ENCODE measurements at places on chromosomes 2 and 18.

GRCh38 chr18:58251416-58251815 lies 207.4 kb downstream of the NEDD4L start:
- no peak for DNase-seq

DNA sequence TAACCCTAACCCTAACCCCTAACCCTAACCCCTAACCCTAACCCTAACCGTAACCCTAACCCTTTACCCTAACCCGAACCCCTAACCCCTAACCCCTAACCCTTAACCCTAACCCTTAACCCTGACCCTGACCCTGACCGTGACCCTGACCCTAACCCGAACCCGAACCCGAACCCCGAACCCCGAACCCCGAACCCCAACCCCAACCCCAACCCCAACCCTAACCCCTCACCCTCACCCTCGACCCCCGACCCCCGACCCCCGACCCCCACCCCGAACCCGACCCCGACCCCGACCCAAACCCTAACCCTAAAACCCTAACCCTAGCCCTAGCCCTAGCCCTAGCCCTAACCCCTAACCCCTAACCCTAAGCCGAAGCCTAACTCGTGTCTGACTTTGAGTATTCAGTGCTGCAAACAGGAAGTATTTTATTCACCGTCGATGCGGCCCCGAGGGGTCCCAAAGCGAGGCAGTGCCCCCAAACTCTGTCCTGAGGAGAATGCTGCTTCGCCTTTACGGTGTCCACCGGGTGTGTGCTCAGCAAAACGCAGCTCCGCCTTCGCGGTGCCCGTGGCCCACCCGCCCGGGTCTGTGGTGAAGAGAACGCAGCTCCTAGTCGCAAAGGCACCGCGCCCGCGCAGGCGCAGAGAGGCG lies 36.0 kb downstream of the FAM110C start:
- peak; percentile 21 for DNase-seq

- peak; percentile 67 for DNase-seq
These were observed 2.3 kb downstream of the RNF103 start for GRCh38 chr2:86621280-86621943.

DNA sequence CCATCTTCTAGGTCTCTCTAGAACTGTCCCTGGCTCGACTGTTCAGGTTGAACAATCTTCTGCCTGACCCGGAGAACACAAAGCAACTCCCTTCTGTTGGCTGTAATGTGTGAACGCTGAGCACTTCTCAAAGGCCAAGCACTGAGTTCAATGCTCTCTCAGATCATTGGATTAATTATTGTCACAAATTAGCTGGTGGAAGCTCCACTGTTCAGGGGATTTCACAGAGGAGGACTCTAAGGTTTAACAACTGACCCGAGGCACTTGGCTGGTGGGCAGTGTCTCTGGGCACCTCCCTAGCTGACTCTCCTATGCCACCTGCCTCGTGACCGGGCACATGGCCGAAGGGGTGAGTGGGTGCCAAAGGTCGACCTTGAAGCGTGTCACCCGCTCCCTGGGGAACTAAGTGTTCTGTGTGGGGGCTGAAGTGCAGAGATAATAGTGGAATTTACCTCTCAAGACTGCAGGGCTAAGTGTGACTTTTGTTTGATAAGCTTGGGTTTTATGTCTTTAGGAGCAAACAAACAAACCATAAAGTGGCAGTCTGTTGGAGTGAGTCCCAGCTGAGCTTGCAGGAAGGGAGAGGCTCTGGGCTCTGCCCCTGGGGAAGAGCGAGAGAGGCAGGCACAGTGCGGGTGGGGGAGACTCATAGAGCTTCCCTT lies 64.8 kb downstream of the BCL2L11 start:
- DNase-seq: no peak

- DNase-seq: no peak
These were observed 329.3 kb downstream of the INSIG2 start for GRCh38 chr2:118417406-118418120.

DNA sequence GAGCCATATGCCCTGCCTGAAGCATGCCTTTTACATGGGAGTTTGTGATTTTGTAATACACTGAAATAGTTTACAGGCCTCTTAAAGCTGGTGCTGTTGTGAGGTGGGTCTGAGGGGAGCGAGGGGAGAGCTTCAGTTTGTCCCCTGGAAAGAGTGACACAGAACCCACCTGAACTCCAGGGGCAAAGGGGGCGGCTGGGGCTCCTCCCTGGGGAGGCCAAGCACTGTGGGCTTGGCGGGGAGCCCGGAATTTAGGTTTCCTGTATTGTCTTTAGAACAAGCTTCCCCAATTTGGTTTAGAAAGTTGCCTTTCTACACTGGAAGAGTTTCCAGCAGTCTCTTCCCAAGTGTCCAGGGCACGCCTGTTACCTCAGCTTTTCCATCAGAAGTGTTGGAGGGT lies 75.7 kb downstream of the VAPA start:
- DNase-seq: no peak

GRCh38 chr2:128401680-128402079 lies 83.0 kb upstream of the HS6ST1 start:
- DNase-seq: no peak

- DNase-seq: peak; percentile 4
These were observed 37.7 kb downstream of the NETO1 start for GRCh38 chr18:72830109-72830508.

- no peak for DNase-seq
These were observed 147.9 kb downstream of the MYCN start for GRCh38 chr2:16088035-16088801.

DNA sequence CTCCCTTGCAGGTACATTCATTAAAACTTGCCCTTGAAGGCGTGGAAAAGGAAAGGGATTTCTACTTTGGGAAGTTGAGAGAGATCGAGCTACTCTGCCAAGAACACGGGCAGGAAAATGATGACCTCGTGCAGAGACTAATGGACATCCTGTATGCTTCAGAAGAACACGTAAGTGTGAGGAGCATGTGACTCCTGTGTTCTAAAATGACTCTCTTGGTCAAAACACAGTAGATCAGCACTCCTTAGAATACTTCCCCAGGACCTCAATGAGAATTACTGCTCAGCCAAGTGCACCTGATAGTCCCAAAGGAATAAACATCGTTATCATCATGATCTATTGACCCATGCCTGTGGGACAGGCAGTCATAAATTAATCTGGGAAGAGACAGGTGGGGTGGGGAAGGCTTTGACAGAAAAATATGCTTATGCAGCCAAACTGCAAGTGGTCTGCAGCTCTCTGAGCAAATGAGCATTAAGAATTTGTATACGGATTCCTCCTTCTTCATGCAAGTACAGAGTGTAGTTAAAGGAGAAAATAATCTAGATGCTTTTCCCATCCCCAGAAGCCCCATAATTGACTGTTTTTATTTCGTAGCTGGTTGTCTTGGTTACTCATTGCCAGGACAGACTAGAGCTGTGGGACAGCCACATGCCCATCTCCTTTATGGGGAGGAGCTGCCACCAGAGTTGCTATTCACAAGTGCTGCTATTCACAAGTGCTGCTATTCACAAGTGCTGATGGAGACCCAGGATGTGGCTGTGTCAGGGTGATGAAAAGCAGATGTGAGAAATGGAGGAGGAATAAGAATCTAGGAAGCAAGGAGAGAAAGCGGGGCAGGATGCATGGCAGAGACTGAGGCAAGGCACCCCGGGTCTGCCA lies 91.0 kb downstream of the MAPRE2 start:
- no peak for DNase-seq

DNA sequence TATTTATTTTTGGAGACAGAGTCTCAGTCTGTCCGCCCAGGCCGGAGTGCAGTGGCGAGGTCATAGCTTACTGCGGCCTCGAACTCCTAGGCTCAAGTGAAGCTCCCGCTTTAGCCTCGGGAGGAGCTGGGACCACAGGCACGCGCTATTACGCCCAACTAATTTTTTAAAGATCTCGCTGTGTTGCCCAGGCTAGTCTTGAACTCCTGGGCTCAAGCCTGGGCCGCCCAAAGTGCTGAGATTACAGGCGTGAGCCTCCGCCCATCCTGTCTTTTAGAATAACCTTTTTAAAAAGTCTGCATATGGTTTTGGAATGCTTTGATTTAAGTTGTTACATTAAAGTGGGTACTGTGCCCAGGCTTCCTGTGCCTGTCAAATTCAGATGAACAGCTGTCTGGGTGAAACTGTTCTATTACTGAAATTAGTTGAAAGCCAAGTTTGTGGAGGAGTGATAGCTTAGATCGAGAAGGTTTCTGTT lies 944 bp downstream of the RAB3GAP1 start:
- DNase-seq: peak; percentile 38

DNA sequence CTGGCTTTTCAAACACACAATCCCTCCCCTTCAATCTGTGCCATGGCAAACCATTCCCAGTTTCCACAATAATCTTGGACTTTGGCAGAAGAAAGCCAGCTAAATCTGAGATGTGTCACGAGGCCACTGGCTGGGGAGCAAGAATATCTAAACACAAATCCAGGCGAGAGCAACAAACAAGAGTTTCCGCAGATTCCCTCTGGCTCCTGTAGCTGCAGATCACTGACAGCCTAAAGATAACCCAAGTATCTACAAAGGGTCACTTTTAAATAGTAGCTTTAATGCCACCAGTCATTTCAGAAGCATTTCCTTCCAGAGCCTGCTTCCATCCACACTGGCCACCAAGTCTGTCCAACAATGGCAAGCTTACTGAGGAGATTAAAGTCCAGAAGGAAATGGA lies 86.9 kb downstream of the ACVR1 start:
- DNase-seq: no peak

- no peak for DNase-seq
These were observed 33.9 kb upstream of the DOCK10 start for GRCh38 chr2:225076125-225076524.

DNA sequence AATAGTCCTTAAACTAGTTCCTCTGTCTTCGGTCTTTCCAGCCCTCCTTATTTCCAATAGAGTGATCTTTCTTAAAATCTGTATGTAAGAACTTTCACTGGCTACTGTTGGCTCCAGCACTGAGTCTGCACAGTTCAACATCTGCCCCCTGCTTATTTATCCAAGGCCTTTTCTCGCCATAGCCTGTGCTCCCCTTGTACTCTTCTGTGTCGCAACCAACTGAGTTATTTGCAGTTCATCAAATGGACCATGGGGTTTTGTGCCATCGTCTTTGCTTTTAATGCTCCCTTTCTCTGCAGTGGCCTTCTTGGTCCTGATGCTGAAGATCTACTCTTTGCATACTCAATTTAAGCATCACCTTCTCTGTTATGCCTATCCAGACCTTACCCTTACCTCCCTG lies 77.3 kb downstream of the DSC3 start:
- no peak for DNase-seq

- no peak for DNase-seq
These were observed 13.1 kb upstream of the DGUOK start for GRCh38 chr2:73913414-73914054.

DNA sequence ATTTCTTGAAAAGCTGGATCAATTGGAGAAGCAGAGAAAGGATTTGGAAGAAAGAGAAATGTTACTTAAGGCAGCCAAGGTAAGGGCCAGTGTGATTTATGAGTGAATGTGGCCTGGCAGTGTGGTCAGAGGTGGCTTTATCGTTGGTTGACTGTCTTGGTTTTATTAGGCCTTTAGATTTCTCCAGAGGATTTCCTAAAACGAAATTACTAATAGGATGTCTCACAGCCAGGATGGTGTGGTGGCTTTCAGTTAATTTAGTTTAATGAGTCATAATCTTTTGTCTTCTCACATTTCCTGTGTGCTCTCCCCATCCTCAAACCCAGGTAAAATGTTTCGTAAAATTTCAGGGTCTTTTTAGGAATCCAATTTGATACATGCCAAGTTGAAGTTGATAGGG lies 100.8 kb downstream of the TAF4B start:
- DNase-seq: no peak

- no peak for DNase-seq
These were observed 319.0 kb upstream of the KLHL29 start for GRCh38 chr2:23065936-23066335.

DNA sequence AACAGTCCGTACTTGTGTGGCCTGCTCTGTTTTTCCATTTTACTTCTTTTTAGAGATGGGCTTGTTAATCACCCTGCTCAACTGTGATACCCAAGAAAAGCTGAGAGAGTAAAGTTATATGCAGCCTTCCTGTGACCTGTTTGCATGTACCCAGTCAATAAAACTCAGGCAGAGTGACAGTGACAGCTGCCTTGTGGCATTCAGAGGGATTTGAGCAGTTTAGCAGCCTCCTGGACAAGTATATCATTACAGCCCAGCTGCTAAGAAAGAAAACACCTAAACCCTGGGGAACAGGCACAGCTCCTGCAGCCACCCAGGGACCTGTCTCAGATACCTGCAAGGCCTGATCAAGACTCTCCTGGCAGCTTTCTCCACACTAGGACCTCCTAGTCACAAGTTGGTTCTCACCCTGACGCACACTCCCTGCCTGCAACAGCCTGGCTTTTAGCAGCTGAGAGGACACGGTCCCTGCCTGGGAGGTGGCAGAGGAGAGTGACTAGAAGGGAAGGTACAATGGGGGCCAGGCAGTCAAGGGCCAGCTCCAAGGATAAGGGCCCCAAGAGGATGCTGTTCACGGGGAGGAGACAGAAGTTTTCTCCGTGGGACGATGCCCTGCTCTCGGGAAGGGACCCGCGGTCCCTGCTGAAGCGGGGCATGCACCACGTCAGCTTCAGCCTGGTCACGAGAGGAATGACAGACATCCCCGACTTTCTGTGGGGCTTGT lies at the start of gene LRRC30:
LRRC30 (plus strand) TSS at position 464 of the 724 bp plus-strand sequence; CDS start at position 514, 50 bp downstream.
- DNase-seq: no peak

DNA sequence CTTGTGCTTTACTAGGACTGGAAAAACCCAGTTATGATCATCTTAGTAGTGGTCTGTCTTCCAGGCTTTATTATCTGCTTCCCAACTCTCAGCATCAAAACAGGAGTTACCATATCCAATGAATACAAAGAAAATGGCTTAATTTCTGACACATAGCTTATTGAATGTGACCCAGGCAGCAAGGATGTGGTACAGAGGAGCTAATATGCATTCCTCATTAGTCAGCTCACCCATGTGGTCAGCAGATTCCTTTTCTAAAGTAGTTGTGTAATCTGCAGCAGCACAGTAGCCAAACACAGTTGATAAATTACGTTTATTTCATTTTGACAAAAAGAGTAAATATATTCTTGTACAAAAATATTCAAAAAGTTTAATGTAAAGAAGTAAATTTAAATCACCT lies 43.6 kb downstream of the TSPYL6 start:
- no peak for DNase-seq

DNA sequence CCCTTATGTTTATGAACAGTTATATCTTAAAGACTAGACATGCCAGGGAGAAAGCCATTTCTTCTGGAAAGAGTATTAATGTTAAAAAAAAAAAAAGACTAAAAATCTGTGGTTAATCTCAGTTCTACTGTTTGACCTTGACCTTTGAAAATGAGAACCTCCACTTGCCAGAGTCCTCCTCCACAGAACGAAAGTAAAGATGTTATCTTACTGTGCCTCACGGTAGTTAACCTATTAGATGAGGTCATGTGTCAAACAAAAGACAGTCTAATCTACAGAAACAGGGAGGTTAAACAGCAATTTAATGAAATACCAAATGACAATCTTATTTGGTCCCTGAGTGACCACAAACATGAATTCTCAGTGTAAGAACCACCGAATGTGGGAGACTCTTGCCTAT lies 51.2 kb downstream of the SLC14A2 start:
- no peak for DNase-seq

DNA sequence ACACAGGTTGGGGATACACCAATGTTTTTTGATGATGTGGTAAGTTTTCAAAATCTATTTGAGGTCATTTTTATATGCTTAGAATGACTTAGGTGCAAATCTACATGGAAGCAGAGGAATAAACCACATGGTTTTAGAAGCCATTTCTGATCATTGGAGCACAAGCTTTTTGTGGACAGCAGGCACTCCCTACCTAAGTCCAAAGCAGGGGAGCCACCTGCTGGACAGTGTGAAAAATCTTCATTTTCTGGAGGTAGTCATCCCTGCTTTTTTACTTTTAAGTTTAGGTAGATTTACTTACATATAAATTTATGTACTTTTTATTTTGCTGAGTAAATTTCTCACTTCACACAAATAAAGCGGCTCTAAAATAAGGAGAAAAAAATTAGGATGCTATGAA lies 323.2 kb downstream of the PLCL1 start:
- peak; percentile 64 for DNase-seq

- DNase-seq: no peak
These were observed 489 bp downstream of the TRMT61B start for GRCh38 chr2:28869494-28870145.
